HAP-1 (cell line): ENCODE measurements at places on chromosomes 12 and 14.

GRCh38 chr12:17818931-17819330, 271.1 kb downstream of the RERGL start:
- DNase-seq = no peak

DNA sequence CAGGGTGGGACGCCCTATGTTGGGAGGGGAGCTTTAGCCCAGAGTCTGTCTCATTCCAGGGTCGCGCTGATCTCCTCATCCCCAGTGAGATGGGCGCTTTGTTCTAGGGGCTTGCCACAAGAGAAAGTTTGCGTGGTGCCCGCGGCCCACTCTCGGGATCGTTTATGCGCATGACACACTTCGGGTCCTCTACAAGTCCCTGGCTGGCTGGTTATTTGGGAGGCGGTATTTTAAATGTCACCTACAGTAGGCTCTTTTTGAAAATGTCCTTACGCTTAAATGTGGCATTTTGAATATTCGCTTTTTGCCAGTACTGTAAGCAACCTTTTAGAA, 541 bp downstream of the GOLT1B start:
- peak; percentile 16 for DNase-seq

- DNase-seq = no peak
Measured at GRCh38 chr12:79067977-79068376, 203.4 kb downstream of the SYT1 start.

GRCh38 chr14:57375156-57375555, 15.2 kb upstream of the NAA30 start:
- DNase-seq = no peak

- peak; percentile 57 for DNase-seq
Measured at GRCh38 chr14:85917716-85918115, 387.8 kb downstream of the FLRT2 start.

- DNase-seq = no peak
Measured at GRCh38 chr12:62995097-62995496, 60.1 kb upstream of the PPM1H start.

DNA sequence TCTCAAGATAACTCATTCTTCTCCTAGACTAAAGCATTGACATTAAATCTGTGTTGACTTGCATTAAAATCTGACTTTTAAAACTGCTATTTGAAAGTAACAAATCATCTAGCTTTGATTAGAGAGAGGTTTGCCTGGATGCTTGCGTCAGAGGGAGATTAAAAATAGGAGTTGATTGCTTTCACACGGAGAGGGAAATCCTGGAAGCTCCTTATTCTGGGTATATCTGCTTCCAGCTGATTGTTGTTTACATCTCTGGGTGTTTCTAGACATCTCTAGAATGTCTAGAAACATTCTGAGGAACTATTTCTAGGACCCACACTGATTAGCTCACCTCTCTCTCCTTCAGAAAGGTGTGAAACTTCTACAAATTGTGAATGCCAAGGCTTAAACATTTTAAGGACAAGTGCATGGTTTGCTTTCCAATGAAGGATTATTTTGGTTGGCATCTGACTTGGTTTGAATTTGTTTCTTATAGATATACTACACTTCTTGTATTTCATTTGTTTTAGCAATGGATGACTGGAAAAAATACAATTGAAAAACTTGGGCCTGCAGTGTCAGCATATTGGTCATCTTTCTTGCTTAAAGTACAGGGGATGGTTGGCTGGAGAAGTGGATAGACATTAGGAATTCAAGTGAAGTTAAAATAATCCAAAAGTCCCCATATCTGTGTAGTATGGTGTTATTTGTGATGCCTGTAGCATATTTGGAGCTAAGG, 2.1 kb downstream of the DIP2B start:
- no peak for DNase-seq

- no peak for DNase-seq
Measured at GRCh38 chr14:104865081-104865630, at the start of gene CEP170B. TSS of gene CEP170B (plus strand) at chr14:104865268. CDS start at chr14:104868451, 3,183 bp downstream.

- DNase-seq = peak; percentile 32
Measured at GRCh38 chr14:22471545-22472121, 117.4 kb downstream of the DAD1 start.

GRCh38 chr14:104973385-104974145, 4.6 kb downstream of the AHNAK2 start:
- DNase-seq = no peak

DNA sequence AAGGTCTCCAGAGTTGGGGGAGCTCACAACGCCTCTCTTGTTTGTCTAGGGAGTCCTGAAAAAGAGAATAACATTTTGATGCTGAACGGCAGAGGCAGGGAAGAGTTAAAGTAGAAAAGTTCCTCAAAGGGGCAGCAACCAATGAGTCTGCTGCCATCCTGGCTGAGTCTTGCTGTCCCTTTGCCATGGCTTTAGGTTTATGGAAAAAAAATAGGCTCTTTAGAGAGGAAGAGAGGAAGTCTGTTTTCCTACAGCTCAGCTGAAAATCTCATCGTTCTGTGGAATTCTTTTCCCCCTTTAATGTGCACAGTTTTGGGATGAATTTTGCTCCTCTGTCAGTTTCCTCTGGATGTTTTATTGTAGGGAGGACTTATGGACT, 314.8 kb upstream of the TBX3 start:
- DNase-seq = no peak

- DNase-seq = no peak
Measured at GRCh38 chr12:123142921-123143735, 7.8 kb downstream of the PITPNM2 start.

GRCh38 chr12:43255522-43256111, 296.4 kb downstream of the ADAMTS20 start:
- DNase-seq = no peak

GRCh38 chr14:62734831-62735230, 310.4 kb downstream of the KCNH5 start:
- no peak for DNase-seq

GRCh38 chr14:50469982-50470381, 62.4 kb downstream of the MAP4K5 start:
- no peak for DNase-seq

DNA sequence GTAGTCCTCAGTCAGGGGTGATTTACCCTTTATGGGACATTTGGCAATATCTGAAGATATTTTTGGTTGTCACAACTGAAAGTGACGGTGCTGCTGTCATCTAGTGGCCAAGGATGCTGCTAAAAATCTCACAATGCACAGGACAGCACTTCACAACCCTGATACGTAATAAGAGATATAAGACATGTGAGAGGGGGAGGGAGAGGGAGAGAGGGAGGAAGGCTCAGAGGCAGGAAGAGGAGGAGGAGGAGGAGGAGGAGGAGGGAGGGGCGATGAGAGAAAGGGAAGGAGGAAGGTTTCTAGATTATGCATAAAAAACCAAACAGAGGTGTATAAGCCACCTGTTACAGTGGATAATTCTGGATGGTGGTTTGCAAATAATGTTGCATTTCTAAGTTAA, 14.3 kb downstream of the MYL2 start:
- no peak for DNase-seq

GRCh38 chr14:100658181-100658886, 68.4 kb upstream of the DLK1 start:
- DNase-seq = no peak

- no peak for DNase-seq
Measured at GRCh38 chr12:101368016-101368415, 39.6 kb downstream of the ARL1 start.

- no peak for DNase-seq
Measured at GRCh38 chr14:101292448-101292847, 268.8 kb upstream of the DIO3 start.

DNA sequence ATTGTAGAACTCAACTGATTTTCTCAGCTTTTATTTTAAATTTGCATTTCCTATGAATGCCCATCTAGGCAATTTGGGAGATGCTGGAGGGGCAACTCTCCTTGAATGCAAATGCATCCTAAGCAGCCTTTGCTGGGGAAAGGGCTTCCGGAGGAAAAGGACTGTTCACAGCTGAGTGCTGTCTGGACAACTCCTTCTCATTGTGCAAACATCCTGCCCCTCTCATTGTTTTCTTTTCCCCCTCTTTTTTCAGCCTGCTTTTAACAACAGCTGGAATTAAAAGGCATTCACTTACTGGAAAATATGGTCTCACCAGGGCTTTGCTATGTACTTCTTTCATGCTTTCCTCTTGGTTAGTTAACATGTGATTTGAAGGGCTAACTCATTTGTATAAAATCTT, 397.8 kb downstream of the FUT8 start:
- DNase-seq = peak; percentile 22

DNA sequence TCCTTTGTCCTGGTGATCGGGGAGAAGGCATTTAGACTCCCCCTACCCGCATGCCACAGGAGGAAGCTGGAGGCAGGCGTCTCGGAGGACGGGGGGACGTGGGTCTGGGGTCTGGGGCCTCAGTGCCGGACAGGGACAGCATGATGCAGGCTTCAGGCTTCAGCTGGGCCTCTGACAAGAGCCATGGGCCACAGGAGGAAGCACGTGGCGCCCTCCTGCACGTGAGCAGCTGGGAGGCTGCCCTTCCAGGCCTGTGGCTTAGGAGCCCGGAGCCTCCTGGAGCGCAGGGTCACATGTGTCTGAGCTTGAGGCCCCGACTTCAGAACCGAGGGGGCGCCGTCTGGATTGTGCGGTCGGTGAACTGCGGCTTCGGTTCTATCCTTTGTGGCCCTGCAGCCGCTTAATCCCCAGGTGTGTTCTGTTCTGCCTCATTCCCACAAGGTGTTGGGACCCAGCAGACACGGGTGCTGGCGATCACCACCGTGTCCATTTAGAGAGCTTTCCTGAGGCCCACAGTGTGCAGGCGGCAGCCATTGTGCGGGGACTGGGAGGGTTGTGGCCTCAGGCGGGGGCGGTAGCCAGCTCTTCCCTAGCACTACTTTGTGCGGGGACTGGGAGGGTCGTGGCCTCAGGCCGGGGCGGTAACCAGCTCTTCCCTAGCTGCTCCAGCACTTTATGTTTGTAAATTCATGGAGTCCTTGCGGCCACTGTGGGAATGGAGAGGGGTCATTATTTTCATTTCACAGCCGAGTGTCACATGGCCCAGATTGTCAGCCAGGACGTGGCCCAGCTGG, 150.2 kb downstream of the ADGRD1 start:
- DNase-seq = no peak

DNA sequence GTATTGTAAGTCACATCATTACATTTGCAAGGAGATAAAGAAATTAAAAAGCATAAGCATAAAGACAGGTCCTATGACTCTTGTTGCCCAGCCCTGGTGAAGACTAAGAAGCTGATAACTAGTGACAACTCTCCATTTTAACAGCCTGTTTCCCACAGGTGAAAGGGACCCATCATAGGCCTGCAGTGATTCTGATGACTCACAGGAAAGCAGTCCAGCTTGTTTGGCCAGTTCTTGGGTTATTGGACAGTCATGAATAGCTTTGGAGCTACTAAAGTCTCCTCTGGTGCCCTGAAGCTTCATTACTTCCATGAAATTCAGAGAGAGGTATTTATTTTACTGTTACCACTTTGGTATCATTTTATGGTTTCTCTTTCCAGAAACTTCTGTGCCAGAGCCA, 55.5 kb upstream of the DYRK2 start:
- DNase-seq = no peak

- no peak for DNase-seq
Measured at GRCh38 chr14:78403278-78403815, 233.2 kb downstream of the NRXN3 start.

- DNase-seq = no peak
Measured at GRCh38 chr14:91283666-91284065, 39.2 kb upstream of the GPR68 start.

DNA sequence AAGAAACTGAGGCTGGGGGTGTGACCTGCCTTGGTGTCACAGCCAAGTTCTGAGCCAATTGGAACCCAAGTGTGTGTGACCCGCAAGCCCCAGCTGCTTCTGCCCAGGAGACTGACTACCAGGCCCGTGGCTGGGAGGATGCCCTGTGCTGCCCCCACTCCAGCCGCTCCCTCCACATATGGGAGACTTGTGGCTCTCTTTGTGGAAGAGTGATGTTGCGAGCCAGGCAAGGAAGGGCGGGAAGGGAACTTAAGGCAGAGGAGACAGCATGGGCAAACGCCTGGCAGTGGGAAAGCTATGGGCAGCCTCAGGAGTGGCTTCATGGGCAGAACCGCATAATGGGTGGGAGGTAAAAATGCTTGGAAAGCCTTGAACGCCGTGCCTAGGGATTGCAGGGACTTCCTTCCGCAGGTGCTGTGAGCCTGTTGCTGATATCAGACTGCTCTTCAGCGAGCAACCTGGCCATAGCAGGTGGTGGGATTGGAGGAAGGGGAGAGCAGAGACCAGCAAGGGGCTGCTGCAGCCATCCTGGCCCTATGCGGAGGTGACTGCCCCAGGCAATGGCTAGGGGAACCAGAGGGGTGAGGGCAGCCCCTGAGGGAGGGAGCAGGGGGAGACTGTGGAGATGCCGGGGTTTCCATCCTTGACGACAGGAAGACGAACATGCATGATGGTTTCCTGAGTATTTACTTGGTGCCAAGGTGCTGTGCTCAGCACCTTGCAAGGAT, 115.7 kb downstream of the LGMN start:
- DNase-seq = no peak

- no peak for DNase-seq
Measured at GRCh38 chr12:10718279-10718821, 4.8 kb downstream of the YBX3 start.

DNA sequence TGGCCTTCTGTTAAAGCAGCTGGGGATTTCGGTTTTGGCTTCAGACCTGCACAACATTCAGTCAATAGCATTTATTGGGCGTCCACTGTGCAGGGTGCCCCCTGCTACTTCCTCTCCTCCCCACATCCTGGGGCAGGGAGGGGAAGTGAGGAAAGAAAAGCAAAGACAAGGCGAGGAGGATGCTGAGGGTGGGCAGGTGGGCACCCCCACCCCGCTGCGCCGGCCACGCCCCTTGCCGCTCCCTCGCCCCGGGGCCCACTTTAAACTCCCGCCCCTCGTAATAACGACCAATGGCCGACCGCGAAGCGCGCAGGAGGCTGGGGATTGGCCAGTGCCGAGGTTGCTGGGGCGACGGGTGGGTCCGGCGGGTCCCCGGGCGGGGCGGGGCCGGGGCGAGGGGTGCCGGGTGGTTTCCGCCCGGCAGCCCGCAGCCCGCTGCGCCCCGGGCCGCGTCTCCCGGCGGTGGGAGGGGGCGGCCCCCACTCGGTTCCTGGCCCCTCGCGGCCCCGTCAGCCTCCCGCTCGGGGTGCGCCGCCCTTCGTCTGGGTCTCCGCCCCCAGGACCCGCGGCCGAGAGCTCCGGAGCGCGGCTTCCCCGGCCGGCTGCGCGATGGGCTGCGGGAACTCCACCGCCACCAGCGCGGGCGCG, at the start of gene C12orf75:
Gene C12orf75, plus strand, starts transcription at position 409 of the 648 bp plus-strand sequence. Its CDS starts 201 bp downstream, at position 610.
- peak; percentile 94 for DNase-seq

GRCh38 chr14:95943699-95944098, 67.1 kb downstream of the TUNAR start:
- DNase-seq = peak; percentile 35
